ENCODE measurements at places on chromosomes 16 and 17. TPM values are rescaled to one million over a fixed set of nuclear protein-coding genes. Genes with fewer than 3 reads are reported as not detected.

Gene VAT1L
- not detected for total RNA-seq

Gene KIF18B
- 0.77 TPM for total RNA-seq

Gene SBK1
- total RNA-seq, result not detected

Gene GAST
- total RNA-seq, result not detected

Gene CEP112
- total RNA-seq, result 4.3 TPM

Gene CCL3
- total RNA-seq, result not detected

Gene ERBB2
- total RNA-seq, result 24.6 TPM

Gene AIPL1
- total RNA-seq, result not detected

Gene SLC35G6
- not detected for total RNA-seq

Gene EPX
- not detected for total RNA-seq

Gene PLD6
- 1.9 TPM for total RNA-seq

Gene BFAR
- total RNA-seq, result 33.1 TPM

Gene XAF1
- total RNA-seq, result 42.6 TPM

Gene RAC3
- total RNA-seq, result 5.4 TPM

Gene RAB37
- total RNA-seq, result 0.60 TPM

Gene KCNJ12
- total RNA-seq, result 0.32 TPM

Gene ZPBP2
- not detected for total RNA-seq

Gene TMUB2
- total RNA-seq, result 31.0 TPM

Gene TMEM114
- total RNA-seq, result not detected

Gene SLC5A11
- total RNA-seq, result not detected

Gene OR2C1
- 0.43 TPM for total RNA-seq

Gene HBQ1
- not detected for total RNA-seq

Gene KRTAP1-5
- not detected for total RNA-seq

Gene SLC38A10
- total RNA-seq, result 49.5 TPM

Gene APOBR
- total RNA-seq, result not detected

Gene KRT38
- not detected for total RNA-seq

Gene CMTM3
- total RNA-seq, result 5.4 TPM

Gene KCNH4
- not detected for total RNA-seq

Gene MIF4GD
- 3.3 TPM for total RNA-seq

Gene MYOCD
- 0.32 TPM for total RNA-seq

Gene ZNF287
- 5.8 TPM for total RNA-seq
